WTC11 (cell line): ENCODE measurements at places on chromosomes 1 and 21. TPM values are rescaled to one million over a fixed set of nuclear protein-coding genes. Genes with fewer than 3 reads are reported as not detected.

GRCh38 chr1:15290382-15290781, 43.4 kb downstream of the FHAD1 start:
- no peaks in the 10 kb centered on the region for H3K4me1 ChIP-seq
- peaks cover 5% of the 10 kb centered on the region; the same call in 1 of the 2 replicates for H3K27me3 ChIP-seq
- no peak overlapping the region for H3K27ac ChIP-seq
- no peak for DNase-seq
- H3K4me3 ChIP-seq: no peak overlapping the region

- H3K4me1 ChIP-seq: peaks cover 3% of the 10 kb centered on the region
- no peak overlapping the region for H3K27ac ChIP-seq
- no peak overlapping the region for H3K4me3 ChIP-seq
- no peaks in the 10 kb centered on the region for H3K36me3 ChIP-seq
- no peak for DNase-seq
- no peaks in the 10 kb centered on the region for H3K27me3 ChIP-seq
Observed at GRCh38 chr1:23209770-23210169, 7.5 kb downstream of the HTR1D start.

GRCh38 chr1:47901001-47901575, 96.1 kb downstream of the TRABD2B start:
- DNase-seq: no peak

- H3K4me1 ChIP-seq: peaks cover 29% of the 10 kb centered on the region
- peak within 1 kb of the TSS; percentile 71 for H3K4me3 ChIP-seq
- H3K27me3 ChIP-seq: peaks cover 47% of the 10 kb centered on the region
- H3K36me3 ChIP-seq: no peaks in the 10 kb centered on the region
Observed at GRCh38 chr1:10796029-10796944, at the start of gene CASZ1. CASZ1 (minus strand) TSS chr1:10796646; CDS start chr1:10693889, 102,757 bp downstream.

DNA sequence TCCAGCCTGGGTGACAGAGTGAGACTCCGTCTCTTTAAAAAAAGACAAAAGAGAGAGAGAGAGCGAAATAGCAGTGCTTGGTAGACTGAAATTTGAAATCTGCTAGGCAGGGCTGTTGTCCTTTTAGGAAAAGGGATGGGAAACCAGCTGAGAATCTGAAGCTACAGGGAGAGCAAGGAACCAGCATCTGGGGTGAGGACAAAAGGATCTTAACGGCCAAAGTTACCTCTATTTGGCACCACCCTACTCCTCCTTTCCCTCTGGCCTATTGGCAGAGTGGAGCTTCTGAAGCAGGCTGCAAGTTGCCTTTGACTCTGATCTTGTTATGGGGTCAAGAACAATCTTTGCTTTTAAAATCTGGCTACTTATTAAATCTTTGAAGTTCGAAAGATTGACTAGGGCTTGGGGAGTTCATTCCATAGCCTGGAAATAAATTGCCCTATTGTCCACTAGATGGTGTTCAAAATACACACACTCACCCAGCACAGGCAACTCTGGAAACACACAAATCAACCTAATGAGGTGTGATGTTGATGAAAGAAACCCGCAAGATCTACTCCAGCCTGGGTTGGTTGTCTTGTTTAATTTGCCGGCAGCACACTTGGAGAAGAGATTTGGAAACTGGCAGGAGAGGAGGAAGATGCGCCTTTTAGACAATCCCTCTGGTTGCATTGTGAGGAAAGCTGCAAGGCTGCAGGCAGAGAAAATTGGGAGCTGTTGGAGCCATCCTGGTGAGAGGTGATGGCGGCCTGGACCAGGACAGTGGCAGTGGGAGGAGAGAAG, 16.5 kb upstream of the PARP1 start:
- H3K27me3 ChIP-seq: no peaks in the 10 kb centered on the region; the same call in 1 of the 2 replicates
- no peak overlapping the region for H3K27ac ChIP-seq
- no peaks in the 10 kb centered on the region for H3K36me3 ChIP-seq
- H3K4me1 ChIP-seq: peaks cover 10% of the 10 kb centered on the region
- DNase-seq: no peak

- H3K4me3 ChIP-seq: no peak overlapping the region
- peaks cover 62% of the 10 kb centered on the region for H3K4me1 ChIP-seq
- H3K27me3 ChIP-seq: peaks cover 3% of the 10 kb centered on the region; the same call in 1 of the 2 replicates
Observed at GRCh38 chr21:34192646-34193285, 119.4 kb downstream of the MRPS6 start.

DNA sequence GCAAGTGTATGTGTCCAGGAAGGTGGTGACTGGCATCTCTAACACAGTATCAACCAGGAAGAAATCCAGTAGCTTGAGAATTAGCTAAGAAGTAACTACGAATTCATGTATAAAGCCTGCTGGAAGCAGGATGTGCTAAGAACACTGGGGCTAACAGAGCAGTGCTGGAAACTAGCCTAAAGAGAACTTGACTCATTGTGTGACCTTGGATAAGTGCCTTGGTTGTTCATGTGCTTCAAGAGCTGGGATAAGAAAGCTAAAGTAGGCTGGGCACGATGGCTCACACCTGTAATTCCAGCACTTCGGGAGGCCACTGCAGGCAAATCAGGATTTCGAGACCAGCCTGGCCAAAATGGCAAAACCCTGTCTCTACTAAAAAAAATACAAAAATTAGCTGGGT, 186.9 kb downstream of the RRAGC start:
- no peaks in the 10 kb centered on the region for H3K36me3 ChIP-seq
- H3K27me3 ChIP-seq: no peaks in the 10 kb centered on the region
- H3K4me3 ChIP-seq: no peak overlapping the region
- DNase-seq: no peak
- no peak overlapping the region for H3K27ac ChIP-seq
- peaks cover 7% of the 10 kb centered on the region; the same call in 1 of the 2 replicates for H3K4me1 ChIP-seq

DNA sequence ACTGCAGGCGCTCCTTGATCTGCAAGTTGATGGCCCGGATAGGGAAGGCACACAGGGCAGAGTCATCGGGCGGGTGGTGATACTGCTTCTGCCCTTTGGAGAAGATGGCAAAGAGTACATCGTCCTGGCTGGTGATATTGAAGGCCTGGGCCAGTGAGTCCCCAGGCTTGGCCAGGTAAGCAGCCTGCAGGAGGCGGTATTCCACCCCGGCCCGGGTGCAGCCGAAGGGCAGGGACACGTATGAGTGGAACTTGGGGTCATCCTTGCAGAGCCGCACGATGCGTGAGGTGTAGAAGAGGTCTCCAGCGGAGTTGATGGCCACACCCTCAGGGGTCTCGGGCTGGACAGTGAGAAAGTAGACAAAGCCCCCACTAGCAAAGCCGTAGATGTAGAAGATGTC, 27.4 kb downstream of the PLXNA2 start:
- no peak overlapping the region for H3K27ac ChIP-seq
- H3K27me3 ChIP-seq: no peaks in the 10 kb centered on the region
- no peak for DNase-seq
- no peak overlapping the region for H3K4me3 ChIP-seq
- H3K4me1 ChIP-seq: peaks cover 17% of the 10 kb centered on the region
- H3K36me3 ChIP-seq: no peaks in the 10 kb centered on the region

- H3K4me3 ChIP-seq: no peak overlapping the region
- peaks cover 24% of the 10 kb centered on the region for H3K4me1 ChIP-seq
- no peaks in the 10 kb centered on the region for H3K27me3 ChIP-seq
- no peaks in the 10 kb centered on the region for H3K36me3 ChIP-seq
- no peak for DNase-seq
Observed at GRCh38 chr21:45825219-45825618, 156.4 kb upstream of the COL6A1 start.

DNA sequence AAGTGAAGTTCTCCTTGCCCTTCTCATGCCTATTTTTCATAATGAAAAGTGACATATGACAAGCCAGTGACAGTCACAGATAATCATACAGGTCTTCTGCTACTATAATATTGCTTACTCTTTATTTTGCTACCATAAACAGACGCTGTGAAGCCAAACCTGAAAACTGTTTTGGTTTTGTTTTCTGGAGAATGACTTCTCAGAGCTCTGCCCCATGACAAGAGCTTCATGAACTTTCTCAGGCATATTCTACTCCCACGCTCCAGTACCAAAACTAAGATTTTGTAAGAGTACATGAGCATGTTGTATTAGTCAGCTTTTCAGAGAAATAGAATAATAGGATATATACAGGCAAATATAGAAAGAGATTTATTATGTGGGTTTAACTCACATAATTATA, 64.3 kb upstream of the VTCN1 start:
- no peaks in the 10 kb centered on the region for H3K27me3 ChIP-seq
- H3K27ac ChIP-seq: no peak overlapping the region
- H3K36me3 ChIP-seq: peaks cover 18% of the 10 kb centered on the region
- no peak overlapping the region for H3K4me3 ChIP-seq

DNA sequence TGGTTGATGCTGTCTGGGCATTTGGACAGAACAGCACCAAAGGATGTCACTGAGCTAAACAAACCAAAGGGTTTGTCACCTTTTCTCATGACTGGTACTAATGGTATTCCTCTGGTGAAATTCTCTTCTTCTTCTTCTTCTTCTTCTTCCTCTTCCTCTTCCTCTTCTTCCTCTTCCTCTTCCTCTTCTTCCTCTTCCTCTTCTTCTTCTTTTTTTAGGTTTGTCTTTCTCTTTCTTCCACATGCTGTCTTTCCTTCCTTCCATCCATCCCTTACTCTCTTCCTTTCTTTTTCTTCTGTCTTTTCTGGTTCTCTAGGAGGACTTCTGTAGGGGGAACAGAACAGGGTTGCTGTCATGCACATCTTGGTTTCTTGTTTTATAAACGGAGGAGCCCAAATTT, 9.3 kb upstream of the IGFN1 start:
- peaks cover 14% of the 10 kb centered on the region for H3K27me3 ChIP-seq
- no peak overlapping the region for H3K27ac ChIP-seq
- no peak for DNase-seq
- H3K36me3 ChIP-seq: peaks cover 6% of the 10 kb centered on the region
- no peak overlapping the region for H3K4me3 ChIP-seq

- no peak overlapping the region for H3K27ac ChIP-seq
- peaks cover 37% of the 10 kb centered on the region for H3K27me3 ChIP-seq
- no peak overlapping the region for H3K4me3 ChIP-seq
- peaks cover 17% of the 10 kb centered on the region for H3K4me1 ChIP-seq
- no peak for DNase-seq
Observed at GRCh38 chr1:48048064-48048463, 50.9 kb upstream of the TRABD2B start.

DNA sequence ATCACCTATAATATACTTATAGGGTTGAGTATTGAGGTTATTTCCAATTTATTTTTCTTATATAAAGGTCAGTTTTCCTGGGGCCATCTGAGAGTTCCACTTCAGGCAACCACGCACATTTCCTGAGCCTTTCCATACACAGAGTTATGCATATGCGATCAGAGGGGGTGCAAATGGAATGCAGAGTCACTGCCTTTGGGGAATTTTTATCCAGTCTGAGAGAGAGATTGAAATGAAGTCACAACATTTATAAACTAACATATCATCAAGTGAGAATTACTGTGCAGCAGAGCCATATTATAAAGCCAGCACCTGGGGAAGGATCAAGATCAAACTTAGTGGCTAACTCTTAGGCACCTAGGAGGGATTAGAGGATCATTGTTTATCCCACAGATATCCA, 299.9 kb upstream of the PLXNA2 start:
- no peak for DNase-seq
- no peaks in the 10 kb centered on the region for H3K36me3 ChIP-seq
- no peak overlapping the region for H3K27ac ChIP-seq
- no peaks in the 10 kb centered on the region for H3K27me3 ChIP-seq

DNA sequence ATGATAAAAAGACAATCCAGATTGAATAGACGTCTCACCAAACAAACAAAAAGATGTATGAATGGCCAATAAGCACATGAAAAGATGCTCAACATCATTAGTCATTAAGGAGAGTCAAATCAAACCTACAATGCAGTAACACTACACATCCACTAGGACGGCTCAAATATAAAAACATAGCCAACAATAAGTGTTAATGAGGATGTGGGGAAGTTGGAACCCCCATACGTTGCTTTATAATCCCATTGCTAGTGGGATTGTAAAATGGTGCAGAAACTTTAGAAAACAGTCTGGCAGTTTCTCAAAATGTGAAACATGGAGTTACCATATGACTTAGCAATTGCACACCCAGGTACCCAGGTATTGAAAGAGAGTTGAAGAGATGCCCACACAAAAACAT, 14.7 kb upstream of the IL24 start:
- peaks cover 10% of the 10 kb centered on the region for H3K36me3 ChIP-seq
- DNase-seq: no peak
- H3K27ac ChIP-seq: no peak overlapping the region
- no peaks in the 10 kb centered on the region; the same call in none of the 2 replicates for H3K27me3 ChIP-seq

GRCh38 chr1:156608981-156609380, 7.7 kb upstream of the GPATCH4 start:
- H3K27ac ChIP-seq: no peak overlapping the region
- no peaks in the 10 kb centered on the region for H3K36me3 ChIP-seq
- peak; percentile 60 for DNase-seq
- peaks cover 5% of the 10 kb centered on the region; the same call in 1 of the 2 replicates for H3K27me3 ChIP-seq
- peaks cover 4% of the 10 kb centered on the region; the same call in 1 of the 2 replicates for H3K4me1 ChIP-seq

DNA sequence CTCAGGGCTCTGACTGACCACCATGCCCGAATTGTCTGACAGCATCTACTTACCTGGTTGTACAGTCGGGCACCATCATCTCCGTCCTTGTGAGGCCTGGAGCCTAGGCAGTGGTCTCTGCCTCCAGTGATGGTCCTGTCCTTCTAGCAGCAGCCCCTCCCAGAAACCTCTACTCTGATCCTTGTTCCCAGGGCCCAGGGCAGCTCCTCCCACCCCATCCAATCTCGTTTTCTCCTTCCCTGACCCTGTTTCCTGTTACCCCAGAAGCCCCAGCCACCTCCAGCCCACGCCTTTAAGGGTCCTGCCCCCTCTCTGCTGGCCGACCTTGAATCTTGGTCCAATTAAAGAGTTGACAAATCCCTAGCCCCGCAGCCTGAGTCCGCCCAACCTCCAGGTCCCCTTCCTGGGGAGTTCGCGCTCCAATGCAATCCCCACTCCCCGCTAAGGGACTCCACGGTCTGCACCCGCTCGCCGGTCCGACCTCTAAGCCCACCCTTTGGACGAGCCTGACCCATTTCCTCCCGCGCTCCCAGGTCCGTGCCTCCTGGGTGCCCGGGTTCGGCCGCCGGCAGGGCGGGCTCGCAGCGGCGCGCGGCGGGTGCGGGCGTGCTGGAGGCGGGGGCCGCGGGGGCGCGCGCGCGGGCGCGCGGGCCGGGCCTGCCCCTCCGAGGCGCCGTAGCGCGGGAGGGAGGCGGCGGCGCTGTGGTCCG, at the start of gene B4GALT2:
B4GALT2 (plus strand) TSS at position 660 of the 710 bp plus-strand sequence. CDS start 1,951 bp downstream, outside the sequence.
- H3K27ac ChIP-seq: peak within 1 kb of the TSS; percentile 73
- peaks cover 25% of the 10 kb centered on the region for H3K36me3 ChIP-seq
- H3K27me3 ChIP-seq: no peaks in the 10 kb centered on the region; the same call in 1 of the 2 replicates

CYP4Z1 gene
- not detected in 3 replicates for total RNA-seq

CGN gene
- 52.4 to 68.7 TPM (median 55.6 TPM) in 3 replicates for total RNA-seq

USP33 gene
- total RNA-seq: 57.5 to 61.6 TPM (median 59.9 TPM) in 3 replicates

ADAMTS5 gene
- total RNA-seq: 0.57 to 1.6 TPM (median 0.64 TPM) in 3 replicates

S100A11 gene
- 126 to 181 TPM (median 163 TPM) in 3 replicates for total RNA-seq

ACTL8 gene
- 0.80 to 1.6 TPM (median 0.87 TPM) in 3 replicates for total RNA-seq

FCAMR gene
- not detected in 3 replicates for total RNA-seq
